ENCODE measurements at places on chromosomes 5 and 9.

DNA sequence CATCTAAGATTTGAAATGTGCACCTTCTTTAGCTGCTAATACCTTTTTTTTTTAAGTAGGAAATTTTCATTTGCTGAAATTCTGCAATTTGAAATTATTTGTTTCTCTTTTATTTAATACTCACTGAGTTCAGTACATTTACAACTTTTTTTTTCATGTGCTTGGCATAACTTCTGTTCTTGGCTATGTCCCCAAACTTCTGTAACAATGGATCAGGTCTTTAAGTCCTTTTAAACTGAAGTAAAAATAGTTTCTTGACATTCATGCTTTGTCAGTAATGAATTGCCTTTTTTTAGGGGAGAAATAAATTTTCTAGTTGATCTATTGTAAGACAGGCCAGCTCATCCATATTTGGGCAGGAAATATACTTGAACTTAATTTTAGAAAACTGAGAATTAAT lies 41.5 kb downstream of the EDIL3 start:
- no peak for DNase-seq

DNA sequence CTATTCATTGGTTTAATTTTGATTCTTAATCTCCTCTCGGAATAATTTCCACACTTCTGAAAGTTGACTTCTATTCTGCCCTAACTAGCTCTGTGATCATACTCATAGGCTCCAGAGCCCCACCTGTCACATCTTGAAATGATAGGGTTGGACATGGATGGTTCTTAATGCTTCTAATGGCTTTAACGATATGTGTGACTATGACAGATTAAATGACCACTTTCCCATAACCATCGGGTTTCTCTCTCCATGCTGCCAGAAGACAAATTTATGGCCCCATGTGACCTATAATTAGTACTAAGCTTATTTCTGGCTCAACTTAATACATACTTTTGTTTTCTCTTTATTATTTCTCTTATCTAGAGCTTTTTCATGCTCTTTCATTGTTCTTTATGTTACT lies 251.1 kb upstream of the TUT7 start:
- DNase-seq = no peak

DNA sequence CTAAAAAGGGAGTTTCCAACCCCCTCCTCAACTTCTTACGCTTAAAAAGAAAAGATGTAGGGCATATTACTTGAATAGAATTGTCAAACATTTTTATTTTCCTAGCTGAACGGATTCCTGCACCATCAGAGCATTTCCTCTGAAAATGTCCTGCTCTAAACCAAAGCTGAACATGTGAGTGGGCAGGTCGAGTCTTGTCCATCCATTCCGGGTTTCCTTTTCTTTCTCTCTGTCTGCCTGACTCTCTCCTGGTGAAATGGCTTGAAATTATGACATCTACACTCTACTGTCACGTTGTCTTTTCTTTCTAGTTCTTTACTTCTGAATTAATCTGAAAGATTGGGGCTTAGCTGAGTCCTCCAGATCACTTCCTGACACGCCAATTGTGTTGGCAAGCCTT lies 39.2 kb upstream of the PTPN3 start:
- DNase-seq = no peak

DNA sequence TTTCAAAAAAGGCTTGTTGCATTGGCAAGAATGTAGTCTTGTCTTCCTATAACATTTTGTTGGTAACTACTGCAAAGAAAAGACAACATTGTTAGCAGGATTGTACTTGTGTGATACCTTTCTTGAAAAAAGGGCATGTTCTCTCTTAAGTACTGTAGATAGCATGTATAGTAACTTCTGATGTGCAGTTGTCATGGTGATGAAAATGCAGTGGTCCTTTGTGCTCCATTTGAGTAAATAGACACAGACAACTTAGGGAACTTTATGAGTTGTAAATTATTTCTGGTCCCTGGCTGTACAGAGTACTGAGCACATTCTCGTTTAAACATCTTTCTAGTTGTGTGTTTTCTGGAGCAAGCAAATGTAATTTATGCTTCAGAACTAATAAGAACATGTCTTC lies 103.3 kb downstream of the CD180 start:
- no peak for DNase-seq

GRCh38 chr5:172564883-172565282 lies 76.2 kb upstream of the NEURL1B start:
- DNase-seq = no peak

DNA sequence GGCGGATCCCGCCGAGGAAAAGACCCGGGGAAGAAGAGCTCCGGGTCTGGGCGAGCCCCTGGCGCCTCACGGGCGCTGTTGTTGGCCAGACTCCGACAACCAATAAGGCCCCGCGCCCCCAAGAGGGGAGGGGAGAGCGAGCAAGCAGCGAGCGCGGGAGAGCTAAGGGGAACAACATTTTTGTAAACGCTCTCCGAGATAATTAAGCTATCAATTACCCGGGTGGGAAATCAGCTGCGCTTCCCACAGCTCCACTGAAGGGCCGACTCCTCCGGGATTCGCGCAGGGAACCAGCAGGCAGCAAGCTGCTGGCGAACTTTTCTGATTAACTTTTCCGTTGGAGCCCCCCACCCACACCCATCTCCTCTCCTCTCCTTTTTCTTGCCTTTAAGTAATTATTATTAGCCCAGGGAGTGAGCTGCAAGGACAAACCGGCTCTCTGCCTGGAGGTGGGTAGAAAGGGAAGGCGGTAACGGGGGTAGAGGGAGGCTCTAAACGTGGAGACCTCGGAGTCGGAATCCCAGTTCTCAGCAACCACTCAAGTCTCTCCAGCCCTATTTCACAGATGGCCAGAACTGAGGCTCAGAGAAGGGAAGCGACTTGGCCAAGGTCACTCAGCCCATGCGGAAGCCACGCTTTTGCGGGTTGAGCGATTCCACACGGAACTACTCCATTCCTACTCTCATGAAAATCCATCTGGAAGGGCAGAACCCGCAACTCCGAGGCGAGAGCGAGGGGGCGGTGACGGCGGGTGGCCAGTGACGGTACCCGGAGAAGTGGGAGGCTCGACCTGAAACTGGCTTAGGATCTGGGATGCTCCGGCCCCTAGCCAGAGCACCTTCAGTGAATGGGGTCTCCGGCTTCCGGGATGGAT lies 1.3 kb downstream of the ASTN2 start:
- DNase-seq = no peak

- no peak for DNase-seq
These were observed 64.2 kb downstream of the SNX24 start for GRCh38 chr5:122909470-122910100.

- DNase-seq = no peak
These were observed 7.9 kb upstream of the PSMB7 start for GRCh38 chr9:124423155-124423554.

GRCh38 chr5:9658706-9659105 lies 28.6 kb upstream of the TAS2R1 start:
- DNase-seq = no peak

GRCh38 chr5:141493500-141494422 lies 4.9 kb downstream of the PCDHGC5 start:
- peak; percentile 38 for DNase-seq

DNA sequence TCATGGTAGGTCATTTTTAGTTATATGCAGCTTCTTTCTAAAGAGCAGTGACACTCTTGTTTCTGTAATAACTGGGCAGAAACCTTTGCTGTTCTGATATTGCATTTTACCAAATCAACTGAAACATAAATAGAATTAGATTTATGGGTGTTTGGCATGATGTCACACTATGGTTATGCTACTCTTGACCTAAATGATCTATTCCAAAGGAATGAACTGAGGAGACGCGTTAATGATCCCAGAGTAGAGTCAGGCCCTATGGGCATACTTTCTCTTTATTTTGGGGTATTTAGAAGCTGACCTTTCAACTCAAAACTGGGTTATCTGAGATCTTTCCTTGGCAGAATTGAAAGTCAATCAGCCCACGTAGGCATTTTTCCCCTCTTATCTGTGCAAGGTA lies 146.8 kb upstream of the ADAMTSL1 start:
- DNase-seq = no peak

- DNase-seq = no peak
These were observed 497.2 kb downstream of the MAT2B start for GRCh38 chr5:164002628-164003027.

- no peak for DNase-seq
These were observed 4.1 kb upstream of the CXXC5 start for GRCh38 chr5:139644001-139644456.

- DNase-seq = no peak
These were observed 20.2 kb downstream of the CDH6 start for GRCh38 chr5:31213705-31214121.

GRCh38 chr5:2711446-2712425 lies 39.7 kb downstream of the IRX2 start:
- DNase-seq = no peak

DNA sequence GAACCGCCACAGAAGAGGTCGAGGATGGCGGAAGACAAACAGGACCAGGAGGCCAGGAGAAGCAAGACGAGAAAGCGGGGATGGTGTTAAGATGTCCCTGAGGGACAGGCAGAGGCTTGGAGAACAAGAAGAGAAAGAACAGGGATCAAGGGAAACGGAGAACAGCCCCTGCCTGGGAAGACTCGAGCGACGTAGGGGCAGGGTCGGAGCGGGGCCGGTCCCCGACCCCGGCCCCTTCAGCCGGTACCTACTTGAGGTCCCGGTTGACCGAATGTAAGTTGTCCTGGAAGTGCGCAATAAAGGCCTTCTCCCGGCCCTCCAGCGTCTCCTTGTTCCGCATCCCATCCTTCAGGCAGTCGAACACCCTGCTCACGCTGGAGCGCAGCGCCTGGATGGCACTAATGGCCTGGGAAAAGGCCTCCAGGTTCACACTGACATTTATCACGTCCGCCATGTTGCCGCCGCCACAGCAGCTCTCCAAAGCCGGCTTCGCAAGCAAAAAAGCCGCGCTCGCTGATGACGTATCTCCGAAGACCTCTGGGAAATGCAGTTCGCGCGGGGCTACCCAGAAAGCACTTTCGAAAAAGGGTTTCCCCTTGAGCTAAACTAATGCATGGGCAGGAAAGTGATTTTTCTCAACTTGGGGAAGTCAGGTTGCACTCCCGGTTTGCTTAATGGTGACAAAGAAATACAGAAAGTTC lies at the start of gene MED27:
TSS of gene MED27 (minus strand) at position 477 of the 701 bp plus-strand sequence. CDS start at position 454, 23 bp downstream.
- DNase-seq = peak; percentile 83

GRCh38 chr9:72025906-72026305 lies 34.5 kb downstream of the C9orf57 start:
- no peak for DNase-seq

DNA sequence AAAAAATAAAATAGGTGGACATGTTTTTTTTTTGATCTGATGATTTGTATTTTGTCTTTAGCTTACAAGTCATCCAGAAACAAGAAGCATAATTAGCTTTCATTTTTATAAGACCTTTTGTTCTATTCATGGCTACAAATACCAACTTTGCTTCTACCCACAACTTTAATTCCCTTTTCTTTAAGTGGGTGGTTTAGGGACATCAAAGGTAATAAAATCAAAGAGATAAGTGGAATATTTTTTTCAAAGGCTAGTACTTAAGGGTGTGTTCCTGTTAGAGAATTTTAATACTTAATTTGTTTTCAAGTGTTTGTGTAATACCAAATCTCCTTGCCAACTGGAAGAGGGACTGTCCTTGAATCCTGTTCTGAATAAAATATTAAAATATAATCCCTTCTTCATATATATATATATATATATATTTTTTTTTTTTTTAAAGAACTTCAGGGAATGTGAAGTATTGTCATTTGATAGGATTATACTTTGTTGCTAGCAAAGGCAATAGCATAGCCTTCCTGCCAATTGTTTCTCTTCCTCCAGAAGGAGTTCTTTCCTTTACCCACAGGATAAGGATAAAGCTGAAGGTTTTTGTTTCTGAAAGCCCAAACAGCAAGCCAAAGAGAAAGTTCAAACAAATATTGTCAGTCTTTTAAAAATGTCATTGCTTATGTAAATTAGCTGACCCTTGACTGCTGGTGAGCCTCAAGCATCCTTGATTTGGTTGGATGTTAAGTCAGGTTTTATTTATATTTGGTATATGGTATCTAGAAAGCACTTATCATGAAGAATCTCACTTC lies 108.9 kb downstream of the PAM start:
- no peak for DNase-seq

GRCh38 chr9:3419893-3420292 lies 105.9 kb downstream of the RFX3 start:
- DNase-seq = no peak

GRCh38 chr5:56185768-56186311 lies 47.3 kb downstream of the ANKRD55 start:
- no peak for DNase-seq

DNA sequence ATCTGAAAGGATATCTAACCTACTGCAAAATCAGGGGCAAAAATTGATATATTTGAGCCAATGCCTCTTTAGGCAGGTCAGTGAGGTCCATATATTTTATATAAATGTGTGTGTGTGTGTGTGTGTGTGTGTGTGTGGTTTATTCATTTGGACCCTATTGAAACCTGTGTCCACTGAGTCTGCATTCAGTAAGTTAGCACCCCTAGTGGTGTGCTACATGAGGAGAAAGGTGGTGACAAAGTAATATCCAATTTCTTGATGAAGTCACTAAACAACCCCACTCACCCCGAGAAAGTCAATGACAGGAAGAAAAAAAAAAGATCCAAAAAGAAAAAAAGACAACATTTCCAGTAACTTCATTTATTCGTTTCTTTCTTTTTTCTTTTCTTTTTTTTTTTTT lies 4.1 kb downstream of the FBXW11 start:
- DNase-seq = no peak

DNA sequence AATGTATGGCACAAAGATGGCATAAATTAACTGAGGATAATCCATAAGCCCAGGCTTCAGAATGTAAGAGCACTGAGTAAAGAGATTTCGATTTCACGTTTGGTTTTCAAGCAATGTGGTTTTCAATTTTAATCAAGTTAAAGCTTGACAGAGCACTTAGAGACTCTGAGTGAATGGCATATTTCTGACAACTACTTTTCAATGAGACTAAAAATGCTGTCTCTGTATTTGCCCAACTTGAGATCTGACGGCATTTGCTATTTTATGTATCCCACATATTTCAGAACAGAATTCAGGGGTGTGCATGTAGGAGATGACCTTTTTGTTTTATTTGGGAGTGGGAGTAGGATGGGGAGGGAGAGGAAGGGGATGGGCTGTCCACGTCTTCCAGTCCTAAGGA lies 280.3 kb upstream of the PANK3 start:
- no peak for DNase-seq

- no peak for DNase-seq
These were observed 144.1 kb upstream of the ACTBL2 start for GRCh38 chr5:57626703-57627102.

- no peak for DNase-seq
These were observed 78.4 kb downstream of the SREK1 start for GRCh38 chr5:66222455-66222854.

- no peak for DNase-seq
These were observed 80.1 kb upstream of the DMAC1 start for GRCh38 chr9:7879551-7880245.

GRCh38 chr9:92236915-92237314 lies 56.6 kb downstream of the IARS1 start:
- no peak for DNase-seq

DNA sequence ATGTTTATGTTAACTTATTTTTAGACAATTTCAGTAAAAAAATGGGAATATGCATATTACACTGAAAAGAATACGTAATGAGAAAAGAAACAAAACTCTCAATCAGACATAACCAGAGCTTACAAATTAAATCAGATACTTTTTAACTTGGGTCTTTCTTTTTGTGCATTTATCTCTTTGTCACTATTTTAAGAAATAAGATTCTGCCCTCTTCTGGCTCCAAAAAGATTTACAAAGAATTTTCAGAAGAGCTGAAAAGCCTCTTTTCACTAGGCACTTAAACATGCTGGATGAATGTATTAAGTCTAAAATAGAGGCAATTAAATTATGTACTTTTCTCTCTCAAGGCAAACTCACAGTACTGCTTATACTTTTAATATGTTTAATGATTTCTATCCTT lies 55.5 kb downstream of the CEP120 start:
- DNase-seq = peak; percentile 58

GRCh38 chr5:150540615-150541396 lies 32.9 kb downstream of the NDST1 start:
- no peak for DNase-seq

Measured in hippocampal formation (tissue), 2 donors.